Temporal lobe (tissue), 4 donors: ENCODE measurements at places on chromosomes 6 and 20. TPM values are rescaled to one million over a fixed set of nuclear protein-coding genes. Genes with fewer than 3 reads are reported as not detected.

CGA gene
- not detected for total RNA-seq

JPH2 gene
- total RNA-seq, result under 0.01 TPM

MDFI gene
- 8.4 TPM for total RNA-seq

BPIFB1 gene
- total RNA-seq, result not detected
